ENCODE measurements at places on chromosomes 1 and 21. TPM values are rescaled to one million over a fixed set of nuclear protein-coding genes. Genes with fewer than 3 reads are reported as not detected.

Gene FMN2
- total RNA-seq: 167 TPM

Gene KIAA1614
- 14.2 TPM for total RNA-seq

Gene TMCC2
- total RNA-seq: 126 TPM

Gene MYOG
- total RNA-seq: not detected

Gene GJA9
- not detected for total RNA-seq

Gene ROR1
- 3.9 TPM for total RNA-seq

Gene POMGNT1
- total RNA-seq: 77.3 TPM

Gene MATN1
- 0.84 TPM for total RNA-seq

Gene DIO1
- total RNA-seq: not detected

Gene PDC
- total RNA-seq: not detected

Gene CLCNKB
- total RNA-seq: not detected

Gene HDAC1
- 23.0 TPM for total RNA-seq

Gene GCSAML
- total RNA-seq: not detected

Gene DCST1
- total RNA-seq: not detected

Gene CELA3A
- total RNA-seq: not detected

Gene PPIAL4G
- 0.50 TPM for total RNA-seq

Gene HTR1D
- total RNA-seq: 2.0 TPM

Gene SIK1
- total RNA-seq: 6.1 TPM

Gene PIK3R3
- 35.5 TPM for total RNA-seq

Gene PCAT6
- 2.9 TPM for total RNA-seq

Gene IL19
- not detected for total RNA-seq

Gene STPG1
- 23.3 TPM for total RNA-seq

Gene ELF3
- total RNA-seq: 0.61 TPM

Gene PRAMEF6
- total RNA-seq: not detected

Gene KCNH1
- 91.0 TPM for total RNA-seq

Gene CAMK1G
- 61.5 TPM for total RNA-seq

Gene AMY1A
- not detected for total RNA-seq

Gene CYYR1
- 6.4 TPM for total RNA-seq

Gene DMRTA2
- total RNA-seq: 0.75 TPM

Gene SPAG17
- 1.3 TPM for total RNA-seq

Gene NSL1
- 48.8 TPM for total RNA-seq

Gene PROK1
- not detected for total RNA-seq

Gene MPL
- 1.0 TPM for total RNA-seq

Gene CELA2B
- total RNA-seq: not detected

Gene RNU1-4
- total RNA-seq: 2,603 TPM

Gene LZIC
- 35.5 TPM for total RNA-seq

Gene EXTL2
- total RNA-seq: 26.4 TPM

Gene ALX3
- total RNA-seq: 0.52 TPM

Gene KIF26B
- total RNA-seq: 12.0 TPM

Gene RHOC
- 66.2 TPM for total RNA-seq

Gene CHI3L2
- 7.5 TPM for total RNA-seq

Gene TAF5L
- 16.1 TPM for total RNA-seq

Gene OPRD1
- 11.6 TPM for total RNA-seq

Gene OR2G6
- total RNA-seq: 1.4 TPM

Gene DNAH14
- 16.0 TPM for total RNA-seq

Gene GRIK3
- 35.9 TPM for total RNA-seq

Gene HHAT
- 9.6 TPM for total RNA-seq

Gene SPRR3
- total RNA-seq: not detected

Gene BTBD8
- total RNA-seq: 82.6 TPM

Gene RAB25
- 0.85 TPM for total RNA-seq

Gene TEDDM1
- not detected for total RNA-seq

Gene KRTAP20-2
- total RNA-seq: not detected
